Ovary (tissue), 10 donors: ENCODE measurements at places on chromosomes 13 and 19. TPM values are rescaled to one million over a fixed set of nuclear protein-coding genes. Genes with fewer than 3 reads are reported as not detected.

- no peak for DNase-seq
These were observed 19.2 kb downstream of the CEACAM6 start for GRCh38 chr19:41774515-41774980.

GRCh38 chr19:55112777-55113569, 4.5 kb downstream of the PPP1R12C start:
- peak; percentile 36 for DNase-seq

Gene FGF22
- polyA plus RNA-seq = not detected

- no peak for DNase-seq
These were observed 383.1 kb upstream of the GPC6 start for GRCh38 chr13:92843549-92843948.

DNA sequence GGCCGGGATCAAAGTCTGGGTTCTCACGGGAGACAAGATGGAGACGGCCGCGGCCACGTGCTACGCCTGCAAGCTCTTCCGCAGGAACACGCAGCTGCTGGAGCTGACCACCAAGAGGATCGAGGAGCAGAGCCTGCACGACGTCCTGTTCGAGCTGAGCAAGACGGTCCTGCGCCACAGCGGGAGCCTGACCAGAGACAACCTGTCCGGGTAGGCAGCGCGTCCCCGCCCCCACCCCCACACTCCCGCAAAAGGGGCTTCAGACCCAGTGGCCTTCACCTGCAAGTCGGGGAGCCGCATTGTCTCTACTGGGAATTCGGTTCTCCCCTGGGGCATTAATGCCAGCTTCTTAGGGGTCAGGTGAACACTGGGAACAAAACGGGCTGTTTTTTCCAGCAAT, 114.7 kb upstream of the MCF2L start:
- no peak for DNase-seq

Gene FUT3
- polyA plus RNA-seq = 0.04 TPM

DNA sequence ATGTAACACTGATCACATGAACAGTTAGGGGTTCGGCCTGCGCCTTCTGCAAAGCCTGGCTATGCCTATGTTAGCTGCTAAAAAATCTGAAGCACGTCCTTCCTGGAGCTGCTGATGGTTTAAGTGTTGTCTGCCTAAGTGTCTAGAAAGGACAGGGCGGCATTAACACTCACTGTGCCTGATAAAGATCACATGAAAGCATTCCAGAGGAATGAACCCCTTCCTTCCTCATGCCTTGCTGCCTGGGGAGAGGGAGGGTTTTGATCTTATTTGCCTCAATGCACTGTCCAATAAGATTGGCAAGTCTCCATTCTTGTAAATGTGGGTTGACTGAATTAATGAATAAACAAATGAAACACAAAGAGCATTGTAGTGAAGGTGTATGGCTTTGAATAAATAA, 5.2 kb downstream of the DOCK9 start:
- DNase-seq = no peak

Gene AMER2
- not detected for polyA plus RNA-seq

GRCh38 chr13:89890806-89891205, 1456.7 kb upstream of the MIR17HG start:
- DNase-seq = no peak

DNA sequence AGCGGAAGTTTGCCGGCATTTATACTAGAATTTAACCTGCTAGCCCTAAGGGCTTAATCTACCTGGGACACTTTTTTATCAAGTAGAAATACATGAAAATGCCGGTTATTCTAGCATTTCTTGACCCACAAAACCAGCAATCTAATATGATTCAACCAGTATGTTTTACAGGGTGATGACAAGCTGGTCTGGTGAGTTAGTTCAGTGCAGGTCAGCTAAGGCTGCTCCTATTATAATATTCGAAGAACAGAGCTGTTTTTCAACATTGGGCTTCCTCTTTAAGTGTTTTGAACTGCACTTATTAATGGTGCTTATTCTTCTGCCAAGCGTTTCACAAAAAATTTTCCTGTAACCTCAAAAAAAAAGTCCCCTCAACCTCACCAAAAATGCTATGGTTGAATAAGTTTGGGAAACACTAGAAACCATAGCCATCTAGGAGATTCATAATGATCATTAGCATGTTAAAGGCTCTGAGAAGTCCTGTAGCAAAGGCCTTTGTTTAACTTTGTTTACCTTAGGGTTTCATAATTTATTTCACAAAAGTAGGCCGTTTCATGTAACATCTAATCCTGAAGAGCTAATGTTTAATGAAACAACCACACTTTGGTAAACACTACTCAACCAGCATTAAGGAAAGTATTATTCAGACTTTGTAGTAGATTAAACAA, 526.6 kb downstream of the KLF12 start:
- DNase-seq = no peak

- no peak for DNase-seq
These were observed 396 bp downstream of the RTN2 start for GRCh38 chr19:45496349-45496953.

DNA sequence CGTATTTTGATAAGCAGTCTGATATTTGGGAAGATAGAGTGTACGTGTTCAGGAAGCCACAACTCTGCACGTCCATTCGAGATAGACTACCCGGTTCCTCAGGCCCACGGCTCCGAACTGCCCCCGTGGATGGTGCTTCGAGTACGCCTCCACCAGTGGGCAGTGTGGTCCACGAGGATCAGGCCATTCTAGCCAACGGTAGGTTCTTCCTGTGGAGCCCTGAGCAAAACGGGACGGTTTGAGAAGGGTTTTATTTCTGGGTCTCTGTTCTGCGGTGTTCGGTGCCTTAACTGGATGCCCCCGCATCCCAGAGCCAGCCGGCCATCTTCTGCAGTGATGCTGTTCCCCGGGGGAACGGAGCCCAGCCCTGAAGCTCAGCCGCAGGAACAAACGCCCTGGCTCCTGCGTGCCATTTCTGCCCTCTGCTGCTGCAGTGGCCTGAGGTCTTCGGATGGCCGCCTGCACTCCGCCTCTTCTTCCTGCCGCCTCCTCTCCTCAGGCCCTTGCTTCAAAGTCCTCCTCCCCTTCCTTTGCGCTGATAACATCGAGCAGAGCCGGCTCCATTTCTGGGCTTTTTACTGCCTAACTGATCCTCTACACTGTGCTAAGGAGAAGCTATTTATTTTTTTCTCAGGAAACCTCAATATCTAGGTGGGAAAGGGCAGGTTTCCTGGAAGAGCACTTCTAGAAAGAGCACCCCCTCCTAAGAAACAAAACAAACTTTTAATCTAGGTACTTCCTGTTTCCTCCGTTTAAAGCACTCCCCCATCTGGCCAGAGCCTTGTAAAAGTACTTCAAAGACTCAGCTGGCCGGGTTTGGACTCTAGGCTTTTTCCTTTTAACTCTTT, 36.2 kb upstream of the SLC46A3 start:
- no peak for DNase-seq

GRCh38 chr13:98541701-98542203, 35.2 kb downstream of the STK24 start:
- DNase-seq = no peak
